ENCODE measurements at places on chromosomes 13 and 19. TPM values are rescaled to one million over a fixed set of nuclear protein-coding genes. Genes with fewer than 3 reads are reported as not detected.

GRCh38 chr13:44542361-44542760, 33.8 kb downstream of the TSC22D1 start:
- DNase-seq, result no peak

DNA sequence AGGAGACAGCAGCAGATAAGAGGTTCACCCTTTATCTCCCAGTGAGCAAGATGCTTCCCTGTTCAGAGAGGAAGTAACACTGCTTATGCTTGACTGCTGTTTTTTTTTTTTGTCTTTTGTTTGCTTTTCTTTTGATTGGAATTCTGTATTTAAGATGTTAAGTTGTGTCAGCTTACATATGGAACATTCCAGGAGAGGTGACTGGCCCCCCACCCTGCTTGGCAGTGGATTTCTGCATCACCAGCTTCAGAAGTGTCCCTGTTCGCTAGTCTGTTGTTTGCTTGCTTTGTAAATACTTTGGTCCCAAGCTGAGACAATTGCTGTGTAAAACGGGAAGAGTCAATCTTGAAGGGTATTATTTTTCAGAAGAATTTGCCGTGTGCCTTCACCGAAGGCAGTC, 43.0 kb downstream of the IFT88 start:
- DNase-seq, result no peak

- peak; percentile 44 for DNase-seq
Observed at GRCh38 chr13:26377038-26377437, 123.1 kb downstream of the CDK8 start.

Gene KCNN4
- total RNA-seq, result 45.7 TPM

Gene SBK3
- 0.46 TPM for total RNA-seq

- DNase-seq, result no peak
Observed at GRCh38 chr13:105139048-105139379, 1396.4 kb downstream of the EFNB2 start.

GRCh38 chr19:15337202-15337601, 4.9 kb upstream of the BRD4 start:
- peak; percentile 58 for DNase-seq

Gene NLRP13
- total RNA-seq, result not detected

Gene SIAH3
- total RNA-seq, result not detected

Gene APOC4
- total RNA-seq, result not detected

- DNase-seq, result no peak
Observed at GRCh38 chr13:78758549-78758948, 99.6 kb upstream of the OBI1 start.

DNA sequence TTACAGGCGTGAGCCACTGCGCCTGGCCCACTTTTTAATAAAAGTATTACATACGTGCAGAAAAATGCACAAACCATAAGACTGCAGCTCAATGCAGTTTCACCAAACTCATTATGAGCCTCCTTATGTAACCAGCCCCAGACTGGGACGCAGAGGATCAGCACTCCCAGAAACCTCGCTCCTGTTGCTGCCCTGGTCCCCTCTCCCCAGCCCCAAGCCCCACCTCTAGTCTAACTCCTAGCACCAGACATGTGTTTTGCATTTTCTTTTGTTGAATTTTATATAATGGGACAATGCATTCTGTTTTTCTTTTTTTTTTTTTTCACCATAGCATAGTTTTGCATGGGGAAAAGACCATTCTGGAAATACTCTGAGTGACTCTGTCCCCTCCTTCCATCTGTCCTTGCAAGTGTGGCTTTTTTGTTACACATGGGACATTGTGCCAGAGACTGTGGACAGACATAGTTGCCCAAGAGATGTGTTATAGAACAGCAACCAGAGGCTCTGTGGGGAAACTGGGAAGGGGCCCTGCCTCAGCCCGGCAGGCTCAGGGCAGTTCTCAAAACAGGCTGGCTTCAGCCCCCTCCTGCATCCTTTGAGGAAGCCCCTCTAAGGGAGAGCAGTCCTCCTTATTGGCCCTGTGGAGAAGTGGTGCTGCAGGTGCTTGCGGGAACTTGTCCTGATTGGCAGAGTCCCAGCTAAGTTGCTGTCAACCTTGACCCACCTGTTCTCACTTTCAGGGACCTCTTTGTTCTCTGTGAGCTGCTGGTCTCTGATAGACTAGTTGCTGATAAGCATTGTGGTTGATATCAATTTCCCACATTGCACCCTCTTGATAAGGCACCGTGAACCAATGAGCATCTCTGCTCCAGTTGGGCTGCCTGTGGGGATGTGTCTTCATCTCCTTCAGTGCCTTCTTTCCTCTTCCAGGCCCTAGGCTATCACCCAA, 13.8 kb upstream of the OLFM4 start:
- DNase-seq, result no peak

DNA sequence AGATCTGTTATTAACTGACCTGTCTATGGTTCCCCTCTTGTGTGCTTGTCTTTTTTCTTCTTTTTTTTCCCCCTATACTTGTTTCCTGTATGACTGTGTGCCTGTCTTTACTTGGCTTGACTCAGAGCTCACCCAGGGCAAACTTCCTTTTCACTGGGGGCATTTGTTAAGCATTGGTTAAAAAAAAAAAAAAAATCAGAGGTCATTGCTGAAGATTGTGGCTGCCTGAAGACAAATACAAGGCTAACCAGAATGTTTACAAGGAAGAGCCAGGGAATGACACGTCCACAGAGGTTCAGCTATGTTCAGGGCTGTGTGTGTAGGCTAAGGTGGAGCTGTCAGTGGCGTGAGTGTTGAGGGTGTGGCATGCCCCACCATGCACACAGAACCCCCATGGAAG, 47.1 kb downstream of the LNX2 start:
- peak; percentile 80 for DNase-seq

DNA sequence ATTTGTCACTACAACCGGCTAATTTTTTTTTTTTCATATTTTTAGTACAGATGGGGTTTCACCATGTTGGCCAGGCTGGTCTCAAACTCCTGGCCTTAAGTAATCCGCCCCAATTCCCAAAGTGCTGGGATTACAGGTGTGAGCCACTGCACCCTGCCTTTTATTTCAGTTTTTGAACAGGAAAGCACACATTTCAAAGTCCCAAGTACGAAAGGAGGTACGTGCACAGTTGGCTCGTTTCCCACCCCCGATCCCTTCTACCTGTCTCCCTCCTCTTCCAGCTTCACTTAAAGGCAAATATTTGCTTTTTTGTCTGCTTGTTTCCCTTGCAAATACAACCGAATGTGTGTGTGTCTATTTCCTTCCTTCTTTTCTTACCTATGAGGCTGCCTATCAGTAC, 30.5 kb downstream of the ZIC5 start:
- no peak for DNase-seq

- no peak for DNase-seq
Observed at GRCh38 chr19:55525289-55526101, 11.4 kb downstream of the SBK2 start.

Gene DHDH
- total RNA-seq, result 1.8 TPM
